ENCODE measurements at places on chromosomes 5 and 9.

DNA sequence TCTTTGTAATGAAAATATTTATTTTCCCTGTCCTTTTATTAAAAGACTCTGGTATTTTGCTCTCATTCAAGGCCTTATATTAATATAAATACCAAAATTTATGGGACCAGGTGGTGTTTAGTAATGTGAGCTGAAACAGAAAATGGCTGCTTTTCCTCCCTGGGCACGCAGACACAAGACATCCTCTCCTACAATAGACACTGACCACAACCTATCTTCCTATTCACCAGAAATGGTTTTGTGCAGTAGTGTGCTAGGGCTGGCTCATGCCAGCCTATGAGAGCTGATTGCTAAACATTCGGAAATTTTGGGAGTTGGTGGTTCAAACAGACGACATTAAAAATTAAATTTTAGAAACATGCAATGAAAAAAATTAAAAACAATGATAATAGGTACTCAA is 338.2 kb downstream of the BNC2 start:
- DNase-seq: no peak

- no peak for DNase-seq
Observed at GRCh38 chr9:3740690-3741419, 215.1 kb upstream of the RFX3 start.

- no peak for DNase-seq
Observed at GRCh38 chr5:109373932-109374331, 35.8 kb downstream of the PJA2 start.

- DNase-seq: no peak
Observed at GRCh38 chr9:92298036-92298435, 4.5 kb upstream of the IARS1 start.

DNA sequence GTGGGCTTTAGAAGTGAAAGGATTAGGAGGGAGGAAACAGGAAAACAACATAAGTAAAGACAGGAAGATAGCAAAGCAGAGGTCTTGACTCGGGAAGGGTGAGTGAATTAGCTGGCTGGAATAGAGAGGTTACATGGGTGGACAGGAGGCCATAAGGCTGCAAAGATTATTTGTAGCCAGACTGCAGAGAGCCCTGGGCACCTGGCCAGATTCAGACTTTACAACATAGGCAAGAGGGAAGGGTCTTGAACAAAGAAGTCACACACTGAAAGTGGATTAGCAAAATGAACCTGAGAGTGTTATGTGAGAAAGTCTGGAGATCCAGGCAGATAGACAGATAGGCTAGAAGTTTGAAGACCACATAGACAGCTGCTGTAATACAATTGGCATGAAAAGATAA is 29.7 kb upstream of the CER1 start:
- DNase-seq: no peak

DNA sequence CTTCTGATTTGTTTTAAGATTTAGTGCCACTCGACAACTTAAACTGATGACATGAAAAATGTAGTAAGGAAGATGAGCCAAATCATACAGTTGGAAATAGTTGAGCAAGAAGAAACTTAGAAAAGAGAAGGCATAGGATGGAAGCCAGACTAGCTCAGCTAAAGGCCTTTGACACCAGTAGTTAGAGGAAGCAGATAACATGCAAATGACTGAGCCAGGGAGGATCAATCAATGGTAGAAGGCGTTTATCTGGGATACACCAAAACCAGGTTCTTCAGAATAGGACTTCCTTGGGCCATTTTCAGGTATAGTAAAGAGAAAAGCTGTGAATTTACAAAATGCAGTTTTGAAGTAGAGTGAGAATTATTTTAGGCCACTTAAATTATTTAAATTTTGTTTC is 3.2 kb downstream of the TDRD7 start:
- DNase-seq: no peak

DNA sequence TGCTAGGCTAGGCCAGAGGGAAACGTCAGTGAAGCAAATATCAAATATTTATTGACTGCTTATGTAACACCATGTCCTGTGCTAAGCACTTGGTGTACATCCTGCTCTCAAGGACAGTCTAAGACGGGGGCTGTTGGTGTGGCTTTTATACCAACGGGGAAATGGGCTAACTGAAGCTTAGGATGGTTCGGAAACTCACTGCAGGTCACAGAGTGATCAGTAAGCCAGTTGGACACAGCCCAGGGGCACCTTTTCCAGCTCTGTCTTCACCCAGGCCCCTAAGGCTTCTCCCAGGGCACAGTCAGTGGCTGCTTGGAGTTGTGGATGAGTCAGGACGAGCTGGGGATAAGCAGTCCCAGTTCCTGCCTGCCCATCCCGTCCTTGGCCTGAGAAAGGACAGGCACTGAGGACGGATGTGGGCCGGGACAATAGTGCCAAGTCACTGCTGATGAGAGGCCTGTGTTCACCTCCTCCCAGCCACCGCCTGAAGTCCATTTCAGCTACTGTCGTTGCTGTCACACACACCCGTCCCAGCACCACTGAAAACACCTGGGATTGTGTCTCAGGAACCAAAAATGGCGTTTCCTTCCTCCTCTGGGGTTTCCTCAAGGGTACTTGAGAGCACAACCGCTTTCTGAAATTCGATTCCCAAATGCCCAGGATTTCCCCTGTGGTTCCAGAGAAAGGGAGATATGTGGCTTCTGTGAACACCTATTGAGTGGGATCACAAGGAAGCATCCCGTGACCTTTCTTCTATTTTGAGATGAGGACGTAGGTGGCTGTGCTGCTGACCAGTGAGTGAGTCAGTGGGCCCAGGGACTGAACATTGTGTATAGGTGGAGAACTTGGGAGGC is 17.5 kb upstream of the SPRY4 start:
- no peak for DNase-seq

GRCh38 chr5:180976518-180976917 is 12.1 kb upstream of the BTNL3 start:
- no peak for DNase-seq

- no peak for DNase-seq
Observed at GRCh38 chr5:96195123-96195522, 233.5 kb upstream of the ELL2 start.

GRCh38 chr5:79050498-79050897 is 19.0 kb downstream of the DMGDH start:
- DNase-seq: no peak

- peak; percentile 28 for DNase-seq
Observed at GRCh38 chr5:132830436-132831094, at the start of gene SHROOM1. SHROOM1 (minus strand) TSS chr5:132830647; CDS start chr5:132826140, 4,507 bp downstream.

DNA sequence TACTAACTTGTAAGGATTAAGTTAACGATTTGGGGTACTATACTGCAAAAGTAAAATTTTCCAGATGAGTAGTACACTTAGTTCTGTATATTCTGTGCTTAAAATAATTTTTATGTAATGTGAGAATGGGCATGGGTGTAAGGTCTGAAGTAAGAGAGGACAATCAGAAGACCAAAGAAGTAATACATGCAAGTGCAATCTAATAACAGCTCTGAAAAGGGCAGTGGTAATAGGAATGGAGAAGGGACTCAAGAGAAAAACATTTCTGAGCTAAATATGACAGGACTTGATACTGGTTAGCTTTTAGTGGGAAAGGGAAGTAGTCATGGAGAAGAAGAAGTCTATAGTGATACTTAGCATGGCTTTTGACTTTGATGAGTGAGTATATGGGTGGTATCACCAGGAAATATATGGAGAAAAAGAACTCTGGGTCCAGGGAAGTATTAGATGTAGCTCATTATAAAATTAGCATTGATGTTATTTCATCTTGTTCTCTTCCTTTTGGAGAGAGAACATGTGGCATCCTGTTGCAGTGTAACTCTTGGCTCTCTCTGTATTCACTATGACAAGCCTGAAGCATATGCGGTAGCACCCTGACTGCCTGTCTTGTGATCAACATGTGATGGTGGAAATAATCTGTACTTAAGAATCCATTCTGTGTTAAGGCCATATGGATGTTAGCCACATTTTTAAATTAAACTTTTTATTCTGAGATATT is 60.5 kb downstream of the ERCC6L2 start:
- no peak for DNase-seq

DNA sequence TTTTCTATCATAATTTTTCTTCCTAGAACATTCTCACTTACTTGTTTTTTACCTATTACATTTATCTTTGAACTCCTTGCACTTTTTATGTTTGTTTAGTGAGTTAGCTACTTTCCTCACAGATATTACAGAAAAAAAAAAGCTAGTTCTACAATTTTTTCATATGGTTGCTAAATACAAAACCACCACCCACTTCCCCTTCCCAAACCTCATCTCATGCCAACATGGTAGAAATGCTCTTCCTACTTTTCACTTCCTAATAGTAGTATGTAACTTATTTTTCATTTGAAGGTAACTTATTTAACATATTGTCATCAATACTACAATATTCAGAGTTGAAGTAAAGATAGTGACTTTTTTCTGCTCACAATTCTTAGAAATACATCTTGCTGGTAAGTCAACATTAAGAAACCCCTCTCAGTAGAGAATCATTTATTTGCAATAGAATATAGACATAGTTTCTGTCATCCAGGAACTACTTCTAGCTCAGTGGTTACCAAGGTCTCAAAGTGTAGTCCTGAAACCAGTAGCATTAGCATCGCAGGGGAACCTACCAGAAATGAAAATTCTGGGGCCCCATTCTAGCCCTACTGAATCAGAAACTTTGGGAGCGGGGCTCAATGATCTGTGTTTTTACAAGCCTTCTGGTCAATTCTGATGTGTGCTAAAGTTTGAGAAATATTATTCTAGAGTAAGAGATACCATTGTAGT is 1124.6 kb downstream of the DTWD2 start:
- no peak for DNase-seq
